ENCODE measurements at places on chromosomes 5 and 9. TPM values are rescaled to one million over a fixed set of nuclear protein-coding genes. Genes with fewer than 3 reads are reported as not detected.

TTC23L gene
- polyA plus RNA-seq = 0.20 TPM

NTNG2 gene
- not detected for polyA plus RNA-seq

UBE2QL1 gene
- 3.1 TPM for polyA plus RNA-seq

SELENOP gene
- polyA plus RNA-seq = 115 TPM

- DNase-seq = no peak
These were observed 97.9 kb downstream of the ZNF618 start for GRCh38 chr9:113973963-113974413.

GRCh38 chr5:172442592-172442991 lies 11.7 kb downstream of the SH3PXD2B start:
- no peak for DNase-seq

DNA sequence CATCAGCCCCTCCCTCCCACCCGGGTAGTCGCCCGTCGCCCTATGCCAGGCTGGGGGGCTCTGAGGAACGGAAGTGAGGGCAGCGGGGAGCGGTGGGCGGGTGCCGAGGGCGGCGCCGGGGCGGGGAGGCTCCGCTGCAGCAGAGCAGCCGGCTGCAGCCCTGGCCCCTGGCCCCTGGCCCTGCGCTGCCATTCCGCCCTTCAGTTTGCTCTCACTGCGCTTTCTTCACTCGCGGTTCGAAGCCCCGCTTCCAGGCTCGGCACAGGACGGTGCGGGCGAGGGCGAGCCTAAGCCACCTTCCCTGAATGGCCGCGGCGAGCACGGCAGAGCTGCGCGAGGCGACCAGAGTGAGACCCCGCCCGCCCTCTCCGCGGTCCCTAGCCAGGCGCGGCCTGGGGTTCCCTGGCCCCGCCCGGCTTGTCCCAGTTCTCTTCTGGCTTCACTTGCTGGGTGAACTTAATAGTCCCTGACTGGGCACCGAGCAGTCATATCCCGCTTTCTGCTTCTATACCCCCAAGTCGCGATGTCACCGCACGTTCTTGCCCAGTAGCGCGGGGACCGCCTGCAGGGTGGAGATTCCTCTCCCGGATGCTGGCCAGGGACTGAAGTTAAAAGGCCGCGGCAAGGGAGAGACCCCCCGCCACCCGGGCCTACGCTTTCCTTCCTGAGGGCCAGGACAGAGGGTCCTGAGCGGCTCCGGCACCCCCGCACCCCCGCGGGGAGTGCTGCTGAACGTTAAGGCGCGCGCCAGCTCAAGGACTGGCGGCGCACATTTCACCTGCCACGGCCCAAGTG lies 623 bp upstream of the TRIM36 start:
- DNase-seq = no peak

- DNase-seq = no peak
These were observed 92.3 kb downstream of the FSTL4 start for GRCh38 chr5:133520062-133520461.

GRCh38 chr5:145667742-145668141 lies 167.4 kb downstream of the PRELID2 start:
- DNase-seq = no peak

DNA sequence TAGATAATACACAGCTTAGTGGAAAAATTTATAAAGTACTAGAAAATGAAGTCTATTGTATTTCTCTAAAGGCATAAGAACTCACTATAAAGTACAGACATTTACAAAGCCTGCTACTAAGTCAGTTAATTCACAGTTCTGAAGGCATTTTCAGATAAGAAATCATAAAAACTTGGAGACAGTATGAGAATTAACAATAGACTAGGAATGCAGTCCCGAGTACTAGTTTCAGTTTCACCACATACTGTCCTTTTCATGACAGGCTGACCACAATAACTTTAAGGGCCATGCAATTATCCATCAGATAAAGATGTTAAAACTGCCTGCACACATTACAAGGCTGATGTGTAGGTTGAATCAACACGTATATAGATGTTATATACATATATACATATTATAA lies 362.6 kb upstream of the SMC2 start:
- DNase-seq = no peak

DNA sequence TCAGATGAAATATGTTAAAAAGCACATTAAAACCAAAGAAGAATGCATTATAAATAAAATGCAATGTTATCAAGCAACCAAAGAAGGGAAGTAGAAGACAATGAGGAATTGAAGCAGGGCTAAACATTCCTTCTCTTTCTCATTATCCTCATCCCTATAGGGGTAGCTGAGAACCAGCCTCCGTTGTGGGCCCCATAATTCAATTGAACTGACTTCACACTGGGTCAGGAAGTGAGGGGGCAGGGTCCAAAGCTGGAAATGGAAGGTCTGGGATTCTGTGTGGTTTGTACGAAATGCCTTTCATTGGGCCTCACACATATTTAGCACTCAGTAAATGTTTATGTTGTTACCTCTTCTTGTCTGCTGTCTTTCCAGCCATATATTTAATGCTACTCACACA lies 220.4 kb upstream of the CD180 start:
- DNase-seq = no peak

DNA sequence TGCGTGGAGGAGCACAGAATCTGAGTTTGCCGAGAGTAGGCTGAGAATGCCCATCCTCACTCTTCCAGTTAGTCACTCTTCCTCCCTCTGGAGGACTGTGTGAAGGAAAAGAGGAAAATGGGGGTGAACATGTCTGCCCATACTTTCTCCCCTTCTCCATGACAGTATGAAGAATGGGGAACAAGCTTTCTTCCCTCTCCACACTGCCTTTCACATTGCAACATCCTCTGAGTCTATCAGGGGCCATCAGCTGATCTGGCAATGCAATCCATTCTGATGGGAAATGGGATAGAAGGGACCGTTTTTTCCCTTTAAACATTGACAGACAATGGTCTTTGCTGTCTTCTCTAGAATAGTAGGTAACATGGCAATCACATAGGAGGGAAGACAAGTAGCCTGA lies 56.8 kb downstream of the UGCG start:
- DNase-seq = no peak

DNA sequence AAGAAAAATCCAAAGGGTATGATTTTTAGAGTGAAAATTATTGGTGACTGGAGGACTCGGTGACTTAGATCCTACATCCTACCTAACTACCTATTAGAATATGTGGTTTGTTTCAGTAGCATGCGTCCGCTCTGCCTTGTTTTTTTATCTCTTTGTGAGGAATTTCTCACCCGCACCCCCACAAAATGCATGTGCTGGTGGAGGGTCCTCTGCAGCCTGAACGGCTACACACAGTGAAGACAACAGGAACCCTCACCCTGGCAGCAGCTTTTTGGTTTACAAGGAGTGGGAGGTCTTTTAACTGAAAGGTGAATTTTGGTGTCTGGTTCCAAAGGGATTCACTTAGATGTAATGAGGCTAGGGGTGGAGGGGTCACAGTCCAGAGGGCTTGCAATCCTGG lies 115.5 kb downstream of the GNA14 start:
- no peak for DNase-seq

DNA sequence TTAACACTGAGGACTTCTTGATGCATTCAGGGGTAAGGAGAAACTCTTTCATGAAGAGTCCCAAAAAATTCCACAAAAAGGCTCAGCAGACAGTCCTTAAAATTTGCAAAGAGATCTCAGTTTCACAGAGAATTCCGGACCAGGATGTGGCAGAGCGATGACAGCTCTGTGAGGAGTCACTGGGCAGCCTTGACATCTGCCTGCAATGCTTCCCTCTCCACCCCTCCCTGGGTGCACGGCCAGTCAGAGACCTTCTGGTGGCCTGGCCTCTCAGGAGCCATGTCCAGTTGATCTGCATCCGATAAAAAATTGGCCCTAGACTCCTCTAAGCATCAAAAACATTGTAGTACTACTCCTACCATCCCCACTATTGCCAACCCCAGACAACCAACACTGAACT lies 76.8 kb downstream of the MACROH2A1 start:
- no peak for DNase-seq

DNA sequence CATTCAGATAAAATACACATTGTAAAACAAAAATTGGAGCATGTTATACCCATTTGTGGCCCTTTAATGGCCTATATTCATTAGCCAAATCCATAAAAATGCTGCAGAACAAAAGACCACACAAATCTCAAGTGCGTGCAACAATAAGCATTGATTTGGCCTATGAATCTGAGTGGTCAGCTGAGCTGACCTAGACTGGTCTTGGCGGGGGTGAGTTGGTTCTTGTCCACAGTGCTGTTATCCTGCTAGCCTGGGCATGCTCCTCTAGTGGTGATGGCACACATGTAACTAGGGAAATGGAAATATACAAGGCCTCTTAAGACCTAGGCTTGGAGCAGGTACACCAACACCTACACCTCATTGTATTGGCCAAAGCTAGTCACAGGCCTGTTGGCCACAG lies 122.2 kb upstream of the TBCA start:
- DNase-seq = no peak

All from muscle of arm (tissue), 14 donors.